ENCODE measurements at places on chromosomes 16 and 17.

DNA sequence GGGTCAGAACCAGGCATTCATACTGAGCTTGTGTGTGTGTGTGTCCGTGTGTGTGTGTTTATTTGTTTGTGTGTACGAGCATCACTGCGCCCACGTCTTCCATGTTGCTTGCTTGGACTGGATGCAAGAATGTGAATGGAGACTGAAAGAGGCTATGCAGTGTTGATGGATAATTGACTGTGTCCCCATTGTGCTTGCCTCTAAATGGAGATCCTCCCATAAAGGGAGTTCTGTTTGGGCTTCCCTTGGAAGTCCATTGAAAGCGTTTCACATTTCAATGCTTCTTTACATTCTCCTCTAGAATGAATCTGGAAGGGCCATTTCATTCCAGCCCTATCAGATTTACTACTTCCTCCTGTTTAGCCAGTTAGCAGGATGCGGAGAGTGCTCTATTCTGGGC is 124.0 kb downstream of the GP2 start:
- no peaks in the 10 kb centered on the region for H3K27me3 ChIP-seq
- no peak overlapping the region for H3K27ac ChIP-seq
- no peaks in the 10 kb centered on the region for H3K36me3 ChIP-seq
- no peak for DNase-seq
- no peaks in the 10 kb centered on the region for H3K4me1 ChIP-seq
- H3K4me3 ChIP-seq = no peak overlapping the region

GRCh38 chr16:77868478-77868877 is 80.1 kb downstream of the VAT1L start:
- H3K27ac ChIP-seq = no peak overlapping the region
- no peaks in the 10 kb centered on the region for H3K4me1 ChIP-seq
- DNase-seq = no peak

DNA sequence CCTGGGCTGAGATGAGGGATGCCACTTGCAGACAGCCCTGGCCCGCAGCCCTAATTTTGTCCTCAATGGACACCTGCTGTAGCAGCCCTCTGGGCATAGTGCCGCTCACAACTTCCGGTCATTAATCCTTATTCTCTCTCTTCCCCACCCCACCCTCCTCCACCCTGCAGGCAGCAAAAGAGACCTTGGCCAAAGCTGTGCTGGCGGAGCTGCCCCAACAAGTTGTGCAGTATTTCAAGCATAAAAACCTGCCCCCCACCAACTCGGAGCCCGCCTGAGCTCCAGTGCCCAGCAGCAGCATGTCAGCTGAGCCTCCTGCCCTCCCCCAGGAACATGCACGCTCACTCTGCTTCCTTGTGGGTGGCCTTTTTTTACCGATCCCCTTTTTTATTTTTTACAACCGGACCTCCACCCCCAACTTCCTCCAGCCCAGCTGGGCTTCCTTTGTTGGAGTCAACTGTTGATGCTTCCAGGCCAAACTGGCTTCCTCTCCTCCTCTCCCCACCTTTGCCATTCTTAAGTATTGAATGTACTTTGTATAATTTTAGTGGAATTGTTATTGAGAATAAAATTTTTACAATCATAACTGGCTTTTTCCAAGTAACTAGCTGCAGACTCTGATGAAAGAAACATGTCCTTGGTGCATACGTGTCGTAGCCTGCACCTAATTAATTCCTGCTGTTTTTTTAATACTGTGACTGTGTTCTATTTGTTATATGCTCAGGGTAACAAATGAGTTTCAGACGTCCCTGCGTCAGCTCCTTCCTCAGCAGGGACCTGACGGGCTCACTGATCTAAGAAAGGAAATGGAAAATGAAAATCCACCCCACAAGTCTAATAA is 38.2 kb downstream of the PSME3IP1 start:
- H3K36me3 ChIP-seq = no peaks in the 10 kb centered on the region
- H3K4me3 ChIP-seq = no peak overlapping the region
- DNase-seq = no peak
- H3K27me3 ChIP-seq = no peaks in the 10 kb centered on the region
- H3K27ac ChIP-seq = no peak overlapping the region

GRCh38 chr16:2044541-2044940 is 3.1 kb downstream of the NTHL1 start:
- no peaks in the 10 kb centered on the region for H3K36me3 ChIP-seq
- H3K27ac ChIP-seq = no peak overlapping the region
- no peak for DNase-seq
- H3K27me3 ChIP-seq = no peaks in the 10 kb centered on the region
- no peak overlapping the region for H3K4me3 ChIP-seq

GRCh38 chr16:79751471-79752184 is 151.1 kb upstream of the MAF start:
- DNase-seq = no peak
- no peak overlapping the region for H3K27ac ChIP-seq
- no peaks in the 10 kb centered on the region for H3K36me3 ChIP-seq
- H3K27me3 ChIP-seq = no peaks in the 10 kb centered on the region
- no peak overlapping the region for H3K4me3 ChIP-seq

DNA sequence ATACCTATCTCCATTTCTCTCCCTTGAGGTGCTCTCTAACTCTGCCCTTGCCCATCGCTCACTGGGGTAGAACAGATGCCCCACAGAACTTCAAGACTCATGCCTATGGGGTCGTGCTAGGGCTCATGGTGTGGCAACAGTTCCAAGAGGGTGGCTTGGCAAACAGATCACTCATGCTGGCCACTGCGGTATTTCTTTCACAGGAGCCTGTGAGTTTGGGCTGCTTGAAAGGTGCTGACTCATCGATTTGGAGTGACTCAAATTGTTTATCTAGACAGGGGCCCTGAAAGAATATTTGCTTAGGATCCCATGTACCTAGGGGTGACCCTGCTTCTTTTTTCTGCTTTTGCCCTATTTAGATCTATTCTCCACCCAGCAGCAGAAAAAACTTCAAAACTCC is 69.9 kb downstream of the IRX5 start:
- DNase-seq = no peak
- H3K36me3 ChIP-seq = no peaks in the 10 kb centered on the region
- no peak overlapping the region for H3K27ac ChIP-seq
- H3K4me3 ChIP-seq = no peak overlapping the region
- H3K27me3 ChIP-seq = no peaks in the 10 kb centered on the region
- no peaks in the 10 kb centered on the region for H3K4me1 ChIP-seq

DNA sequence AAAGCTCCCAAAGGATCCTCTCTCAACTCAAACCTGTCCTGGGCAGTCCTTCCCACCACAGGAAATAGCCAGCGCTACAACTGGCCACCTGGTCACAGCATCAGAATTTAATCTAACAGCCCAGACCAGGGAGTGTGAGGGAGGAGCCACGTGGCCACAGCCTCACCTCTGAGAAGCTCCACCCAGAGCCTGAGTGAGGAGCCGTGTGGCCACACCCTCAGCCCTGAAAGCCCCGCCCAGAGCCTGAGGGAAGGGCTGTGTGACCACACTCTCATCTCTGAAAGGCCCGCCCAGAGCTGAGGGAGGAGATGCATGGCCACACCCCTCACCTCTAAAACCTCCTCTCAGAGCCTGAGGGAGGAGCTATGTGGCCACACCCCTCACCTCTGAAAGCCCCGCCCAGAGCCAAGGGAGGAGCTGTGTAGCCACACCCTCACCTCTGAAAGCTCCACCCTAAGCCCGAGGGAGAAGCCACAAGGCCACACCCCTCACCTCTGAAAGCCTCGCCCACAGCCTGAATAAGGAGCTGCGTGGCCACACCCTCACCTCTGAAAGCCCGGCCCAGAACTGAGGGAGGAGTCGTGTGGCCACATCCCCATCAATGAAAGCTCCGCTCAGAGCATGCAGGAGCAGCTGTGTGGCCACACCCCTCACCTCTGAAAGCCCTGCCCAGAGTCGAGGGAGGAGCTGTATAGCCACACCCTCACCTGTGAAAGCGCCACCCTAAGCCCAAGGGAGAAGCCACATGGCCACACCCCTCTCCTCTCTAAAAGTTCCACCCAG is 28.6 kb downstream of the SLC38A8 start:
- peaks cover 4% of the 10 kb centered on the region for H3K4me1 ChIP-seq
- no peak overlapping the region for H3K4me3 ChIP-seq
- no peaks in the 10 kb centered on the region for H3K27me3 ChIP-seq

DNA sequence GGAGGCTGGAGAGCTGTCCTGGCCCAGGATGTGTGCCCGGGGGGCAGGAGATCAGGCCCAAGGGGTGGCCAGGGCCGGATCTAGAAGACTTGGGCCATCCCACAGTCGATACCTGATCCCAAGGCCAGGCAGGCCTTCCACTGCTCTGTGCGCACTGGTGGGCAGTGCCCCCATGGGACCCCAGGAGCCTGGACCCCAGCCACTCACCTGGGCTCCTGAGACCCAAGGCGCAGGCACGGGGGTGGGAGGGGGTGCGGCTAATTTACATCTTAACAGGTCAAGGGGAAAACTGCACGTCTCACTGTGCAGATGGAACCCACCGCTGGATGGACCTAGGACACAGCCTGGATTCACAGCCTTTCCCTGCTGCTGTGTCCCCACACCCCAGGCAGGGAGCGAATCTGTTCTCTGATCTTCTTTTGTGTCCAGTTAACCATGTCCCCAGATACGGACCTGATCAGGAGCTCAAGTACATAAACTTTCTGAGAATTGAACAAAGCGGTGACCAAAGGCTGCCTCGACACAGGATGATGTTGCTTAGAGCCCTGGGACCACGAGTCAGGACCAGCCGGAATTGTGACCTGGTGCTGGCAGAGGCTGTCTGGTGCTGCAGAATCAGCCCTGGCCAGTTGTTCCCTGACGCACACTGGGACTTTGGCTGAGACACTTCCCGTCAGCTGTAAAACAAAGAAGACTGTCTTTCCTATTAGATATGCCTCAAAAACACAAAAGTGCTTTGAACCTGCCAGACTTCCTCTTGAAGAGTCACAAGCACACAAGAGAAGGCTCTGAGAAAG is 60.6 kb downstream of the TNFRSF13B start:
- no peak overlapping the region for H3K4me3 ChIP-seq
- DNase-seq = no peak
- peaks cover 9% of the 10 kb centered on the region for H3K4me1 ChIP-seq

DNA sequence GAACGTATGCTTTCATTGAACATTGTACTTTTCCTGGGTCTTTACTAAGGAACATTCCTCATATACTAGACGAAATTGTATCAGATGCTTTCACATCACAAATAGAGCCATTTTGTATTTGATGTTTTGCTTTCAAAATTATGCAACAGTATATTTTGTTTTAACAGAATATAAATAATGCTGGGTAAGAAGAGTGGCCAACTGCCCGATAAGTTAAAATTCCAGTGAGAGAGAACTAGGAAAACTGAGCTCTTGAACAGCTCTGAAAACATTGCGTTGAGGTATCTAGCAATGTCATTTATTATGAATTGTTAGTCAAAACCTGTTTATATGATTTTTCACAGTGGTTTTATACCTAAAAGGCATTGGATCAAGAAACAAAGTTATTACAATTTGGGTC is 50.8 kb downstream of the USP10 start:
- peaks cover under 1% of the 10 kb centered on the region for H3K36me3 ChIP-seq
- no peak overlapping the region for H3K4me3 ChIP-seq

- H3K27me3 ChIP-seq = peaks cover 55% of the 10 kb centered on the region
- no peak for DNase-seq
- H3K4me3 ChIP-seq = no peak overlapping the region
- no peaks in the 10 kb centered on the region for H3K36me3 ChIP-seq
- H3K27ac ChIP-seq = no peak overlapping the region
- no peaks in the 10 kb centered on the region for H3K4me1 ChIP-seq
Observed at GRCh38 chr17:65470783-65471182, 90.7 kb downstream of the AXIN2 start.

DNA sequence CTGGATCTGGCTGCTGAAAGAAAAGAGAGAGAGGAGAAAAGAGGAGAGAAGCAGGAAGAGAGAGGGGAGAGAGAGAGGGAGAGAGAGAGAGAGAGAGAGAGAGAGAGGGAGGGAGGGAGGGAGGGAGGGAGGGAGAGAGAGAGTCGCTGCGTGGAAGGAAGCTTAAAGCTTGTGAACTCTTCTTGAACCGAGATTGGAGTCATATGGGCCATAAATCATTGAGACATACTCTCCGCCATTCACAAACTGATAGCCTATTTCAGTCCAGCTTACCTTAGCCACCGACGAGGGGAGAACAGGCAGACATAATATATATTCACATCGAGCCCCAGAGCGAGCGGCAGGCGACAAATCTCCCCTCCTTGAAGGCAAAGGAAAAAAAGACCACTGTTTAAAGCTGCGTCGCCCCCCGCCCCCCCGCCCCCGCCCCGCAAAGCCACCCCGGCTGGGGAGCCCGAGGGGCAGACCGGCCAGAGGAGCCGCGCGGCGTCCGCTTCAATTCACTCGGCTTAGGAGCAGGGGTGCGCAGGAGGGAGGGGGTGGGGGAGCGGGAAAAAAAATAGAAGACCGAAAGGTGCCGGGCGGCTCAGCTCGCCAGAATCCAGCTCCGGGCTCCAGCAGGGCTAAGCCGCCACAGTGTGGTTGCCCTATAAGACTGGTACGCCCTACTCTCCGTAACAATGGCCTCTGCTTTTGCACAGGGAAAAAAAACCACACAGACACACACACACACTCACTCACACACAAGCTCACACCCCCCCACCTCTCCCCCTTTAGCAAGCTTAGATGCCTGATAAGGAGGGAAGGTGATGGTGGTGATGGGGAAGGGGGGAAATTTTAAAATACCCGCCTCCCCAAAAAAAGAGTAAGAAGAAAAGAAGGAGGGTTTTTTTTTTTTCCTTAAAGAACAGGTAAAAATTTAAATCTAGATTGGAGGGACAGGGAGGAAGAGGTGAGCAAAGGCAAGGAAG is 10.6 kb upstream of the HOXB2 start:
- peaks cover 25% of the 10 kb centered on the region for H3K4me1 ChIP-seq
- H3K36me3 ChIP-seq = no peaks in the 10 kb centered on the region
- peak; percentile 72 for DNase-seq
- H3K27me3 ChIP-seq = no peaks in the 10 kb centered on the region

DNA sequence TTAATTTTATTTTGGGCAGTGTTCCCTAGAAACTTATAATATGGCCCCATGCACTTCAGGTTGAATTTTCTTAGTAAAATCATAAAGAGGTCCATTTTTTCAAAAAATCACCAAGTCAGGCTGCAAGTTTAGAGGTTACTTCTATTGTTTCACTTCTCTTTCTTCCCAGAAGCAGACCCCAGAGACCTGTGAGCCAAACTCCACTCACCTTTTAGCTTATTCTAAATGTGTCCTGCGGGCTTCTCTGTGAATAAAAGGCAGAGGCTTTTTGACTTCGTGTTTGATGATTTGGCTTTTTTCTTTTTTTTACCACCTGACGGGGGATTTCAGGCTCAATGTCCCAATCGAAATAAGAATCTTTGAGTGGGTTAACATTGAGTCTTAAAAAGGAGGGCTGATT is 7.4 kb downstream of the PRKCB start:
- H3K27ac ChIP-seq = no peak overlapping the region
- no peak for DNase-seq
- H3K4me1 ChIP-seq = no peaks in the 10 kb centered on the region
- no peaks in the 10 kb centered on the region for H3K36me3 ChIP-seq
- no peak overlapping the region for H3K4me3 ChIP-seq
